ENCODE measurements at places on chromosomes 7 and 10. TPM values are rescaled to one million over a fixed set of nuclear protein-coding genes. Genes with fewer than 3 reads are reported as not detected.

- DNase-seq, result no peak
Measured at GRCh38 chr7:732556-732955, 5.5 kb upstream of the PRKAR1B start.

DNA sequence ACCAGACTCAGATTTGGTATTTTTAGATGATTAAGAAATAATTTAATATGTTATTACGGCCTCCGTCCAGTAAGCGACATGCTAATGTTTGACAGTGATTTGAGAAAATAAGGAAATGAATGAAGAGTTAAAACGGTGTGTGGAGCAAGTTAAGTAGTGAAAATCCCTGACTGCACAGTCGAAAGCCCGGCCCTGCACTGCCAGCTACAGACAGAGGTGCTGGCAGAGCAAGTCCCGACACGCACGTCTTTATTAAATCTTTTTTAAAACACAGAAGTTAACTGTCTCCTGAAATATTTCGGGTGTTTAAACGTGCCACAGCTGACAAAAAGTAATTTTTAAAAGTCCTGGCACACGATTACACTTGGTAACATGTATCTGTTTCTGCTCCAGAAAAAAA, 293.4 kb upstream of the RNF32 start:
- no peak for DNase-seq

DNA sequence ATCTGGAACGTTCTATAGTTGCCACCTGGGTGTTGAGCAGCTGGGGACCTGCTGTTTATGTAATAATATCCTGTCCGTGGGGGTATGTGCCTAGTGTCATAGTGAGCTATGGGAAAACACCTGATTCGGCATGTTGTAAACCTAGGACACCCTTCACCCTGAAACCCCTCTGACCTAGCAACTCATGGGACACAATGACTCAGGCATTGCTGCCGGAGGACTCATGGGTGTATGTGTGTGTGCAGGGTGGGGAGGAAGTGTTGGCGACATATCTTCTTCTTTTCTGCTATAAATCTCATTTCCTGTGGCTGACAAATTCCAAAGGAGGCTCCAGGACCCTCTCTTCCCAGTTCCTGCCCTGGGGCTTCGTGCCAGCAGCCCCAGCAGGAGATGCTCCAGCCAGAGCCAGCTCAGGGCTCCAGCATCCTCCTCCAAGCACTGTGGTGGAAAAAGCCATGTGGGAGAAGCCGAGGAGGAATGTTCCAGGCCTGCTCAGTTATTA, 77.0 kb upstream of the PODXL start:
- DNase-seq, result no peak

DNA sequence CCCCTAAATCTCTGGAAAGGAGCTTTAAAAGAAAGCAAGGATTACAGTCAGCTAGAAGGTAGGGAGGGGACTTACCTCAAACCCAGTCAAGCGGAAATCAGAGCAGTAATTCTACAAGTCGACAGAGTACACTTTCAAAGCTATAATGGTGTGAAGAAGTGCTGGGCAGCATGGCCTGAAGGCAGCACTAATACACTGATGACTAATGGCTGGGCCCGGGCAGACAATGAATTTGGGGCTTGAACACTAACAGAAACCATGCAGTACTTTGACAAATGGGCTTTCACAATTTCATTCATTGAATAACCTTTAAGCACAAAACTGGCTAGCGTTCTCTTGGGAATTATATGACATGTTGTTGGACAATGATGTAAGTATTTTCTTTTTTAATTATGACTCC, 4.7 kb downstream of the GLI3 start:
- peak; percentile 22 for DNase-seq

GRCh38 chr7:18179093-18179492, 151.4 kb upstream of the PRPS1L1 start:
- DNase-seq, result no peak

- no peak for DNase-seq
Measured at GRCh38 chr7:44097064-44097932, 6.8 kb upstream of the AEBP1 start.

DNA sequence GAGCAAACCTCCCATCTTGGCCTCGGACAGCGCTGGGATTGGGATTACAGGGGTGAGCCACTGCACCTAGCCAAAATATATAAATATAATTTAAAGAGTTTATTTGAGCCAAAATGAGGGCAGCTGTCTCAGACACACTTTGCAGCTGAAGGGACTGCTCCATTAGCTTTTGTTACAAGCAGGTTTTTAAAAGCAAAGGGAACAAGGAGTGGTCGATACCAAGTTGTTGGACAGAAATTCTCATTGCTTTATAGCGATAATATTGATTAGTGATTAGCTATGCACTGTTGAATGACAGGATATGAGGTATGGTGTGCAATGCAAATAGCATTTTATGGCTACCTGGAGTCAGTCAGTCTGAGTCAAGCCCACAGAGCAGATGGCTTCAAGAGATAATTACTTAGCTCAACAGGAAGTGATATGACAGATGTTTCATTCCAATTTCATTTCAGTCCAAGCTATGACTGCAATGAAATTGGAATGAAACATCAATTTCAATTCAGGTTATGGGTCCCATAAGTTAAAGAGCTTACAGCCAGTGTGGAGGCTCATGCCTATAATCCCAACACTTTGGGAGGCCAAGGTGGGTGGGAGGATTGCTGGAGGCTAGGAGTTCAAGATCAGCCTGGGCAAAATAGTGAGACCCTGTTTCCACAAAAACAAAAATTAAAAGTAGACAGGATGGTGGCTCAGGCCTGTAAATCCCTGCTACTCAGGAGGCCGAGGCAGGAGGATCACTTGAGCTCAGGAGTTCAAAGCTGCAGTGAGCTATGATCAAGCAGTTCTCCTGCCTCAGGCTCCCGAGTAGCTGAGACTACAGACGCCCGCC, 23.1 kb downstream of the TYW1 start:
- no peak for DNase-seq

DNA sequence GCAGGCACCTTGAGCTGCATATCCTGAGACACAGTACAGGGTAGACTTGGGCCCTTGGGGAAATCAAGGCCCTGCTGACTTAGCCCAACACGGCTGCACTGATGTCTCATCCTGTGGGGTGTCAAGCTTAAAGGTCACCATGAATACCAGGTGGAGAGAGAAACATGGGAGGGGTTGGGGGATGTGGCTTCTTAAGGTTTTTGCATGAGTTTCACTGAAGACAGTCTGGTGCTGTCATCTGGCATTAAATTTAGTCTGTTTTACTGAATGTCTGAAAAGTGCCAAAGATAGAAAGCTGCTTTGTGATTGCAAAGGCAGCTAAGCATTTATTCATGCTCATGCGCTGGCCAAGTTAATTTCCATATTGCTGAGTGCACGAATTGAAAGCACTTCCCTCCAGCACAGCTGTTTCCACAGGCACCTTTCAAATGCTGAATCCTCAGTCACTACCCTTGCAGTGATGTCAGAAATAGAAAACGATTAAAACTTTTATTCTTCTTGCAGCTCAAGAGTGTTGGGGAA, 102.1 kb downstream of the OSBPL3 start:
- no peak for DNase-seq

- DNase-seq, result no peak
Measured at GRCh38 chr7:111261496-111261895, 170.6 kb downstream of the LRRN3 start.

DNA sequence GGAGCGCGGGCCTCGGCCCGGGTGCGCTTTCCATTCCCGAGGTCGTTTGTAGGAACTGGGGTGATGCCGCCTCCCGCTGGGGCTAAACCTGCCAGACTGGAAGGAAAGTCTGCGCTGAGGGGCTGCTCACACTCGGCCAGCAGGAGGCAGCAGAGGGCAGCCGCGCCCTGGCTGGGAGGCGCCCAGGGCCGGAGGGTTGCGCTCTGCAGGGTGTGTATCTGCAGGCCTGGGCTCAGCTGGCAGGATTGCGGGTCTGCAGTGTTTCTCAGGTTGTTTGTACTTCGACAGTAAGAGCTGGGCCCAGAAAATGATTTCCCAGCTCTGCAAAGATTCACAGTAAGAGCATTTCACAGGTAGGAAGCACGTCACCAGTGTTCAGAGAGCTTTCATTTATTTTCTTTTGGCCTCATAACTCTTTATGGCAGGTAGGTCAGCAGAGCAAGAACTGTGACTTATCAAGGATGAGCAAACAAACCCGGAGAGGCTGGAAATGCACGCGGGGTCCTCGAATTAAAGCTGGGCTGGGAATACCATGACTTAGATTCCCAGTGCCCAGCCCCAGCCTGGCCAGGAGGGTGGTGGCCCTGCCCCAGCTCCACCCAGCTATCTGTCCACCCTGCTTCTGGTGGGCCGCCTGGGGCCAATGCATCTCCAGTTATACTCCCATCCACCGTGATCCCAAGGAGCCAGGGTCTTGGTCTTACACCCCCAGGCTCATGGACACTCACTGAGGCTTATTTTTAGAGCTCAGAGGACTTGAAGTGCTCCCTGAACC, 15.2 kb upstream of the PPP2R2D start:
- DNase-seq, result peak; percentile 85

GRCh38 chr7:83301416-83301815, 138.7 kb upstream of the PCLO start:
- no peak for DNase-seq

GRCh38 chr7:35450456-35451214, 196.7 kb upstream of the TBX20 start:
- no peak for DNase-seq

GRCh38 chr7:31688996-31689395, 2.0 kb downstream of the PPP1R17 start:
- no peak for DNase-seq

- no peak for DNase-seq
Measured at GRCh38 chr7:155594163-155594732, 47.9 kb upstream of the CNPY1 start.

DNA sequence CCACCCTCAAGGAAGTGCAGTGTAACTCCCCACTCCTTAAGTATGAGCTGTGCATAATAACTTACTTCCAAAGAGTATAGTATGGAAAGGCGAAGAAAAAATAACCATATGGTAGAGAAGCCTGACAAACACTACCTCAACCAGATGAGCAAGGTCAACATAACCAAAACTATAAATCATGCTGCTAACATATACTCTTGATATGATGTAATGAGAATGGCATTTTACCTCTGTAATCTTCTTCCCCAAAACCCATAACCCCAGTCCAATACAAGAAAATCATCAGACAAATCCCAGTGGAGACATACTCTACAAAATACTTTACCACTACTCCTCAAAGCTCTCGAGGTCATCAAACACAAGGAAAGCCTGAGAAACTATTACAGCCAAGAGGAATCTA, 15.8 kb downstream of the OSBPL3 start:
- no peak for DNase-seq

DNA sequence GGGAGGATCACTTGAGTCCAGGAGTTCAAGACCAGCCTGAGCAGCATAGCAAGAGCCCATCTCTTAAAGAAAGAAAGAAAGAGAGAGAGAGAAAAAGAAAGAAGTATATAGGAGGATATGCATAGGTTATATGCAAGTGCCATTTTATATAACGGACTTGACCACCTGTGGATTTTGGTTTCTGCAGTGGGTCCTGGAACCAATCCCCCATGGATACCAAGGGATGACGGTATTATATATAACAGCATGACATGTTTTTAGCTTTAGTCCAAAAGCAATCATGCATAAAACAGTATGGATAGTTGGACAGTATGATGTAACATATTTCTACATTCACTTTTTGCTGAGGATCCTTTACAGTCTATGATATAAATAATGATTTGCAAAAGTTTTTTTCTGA, 45.3 kb downstream of the DLD start:
- no peak for DNase-seq

DNA sequence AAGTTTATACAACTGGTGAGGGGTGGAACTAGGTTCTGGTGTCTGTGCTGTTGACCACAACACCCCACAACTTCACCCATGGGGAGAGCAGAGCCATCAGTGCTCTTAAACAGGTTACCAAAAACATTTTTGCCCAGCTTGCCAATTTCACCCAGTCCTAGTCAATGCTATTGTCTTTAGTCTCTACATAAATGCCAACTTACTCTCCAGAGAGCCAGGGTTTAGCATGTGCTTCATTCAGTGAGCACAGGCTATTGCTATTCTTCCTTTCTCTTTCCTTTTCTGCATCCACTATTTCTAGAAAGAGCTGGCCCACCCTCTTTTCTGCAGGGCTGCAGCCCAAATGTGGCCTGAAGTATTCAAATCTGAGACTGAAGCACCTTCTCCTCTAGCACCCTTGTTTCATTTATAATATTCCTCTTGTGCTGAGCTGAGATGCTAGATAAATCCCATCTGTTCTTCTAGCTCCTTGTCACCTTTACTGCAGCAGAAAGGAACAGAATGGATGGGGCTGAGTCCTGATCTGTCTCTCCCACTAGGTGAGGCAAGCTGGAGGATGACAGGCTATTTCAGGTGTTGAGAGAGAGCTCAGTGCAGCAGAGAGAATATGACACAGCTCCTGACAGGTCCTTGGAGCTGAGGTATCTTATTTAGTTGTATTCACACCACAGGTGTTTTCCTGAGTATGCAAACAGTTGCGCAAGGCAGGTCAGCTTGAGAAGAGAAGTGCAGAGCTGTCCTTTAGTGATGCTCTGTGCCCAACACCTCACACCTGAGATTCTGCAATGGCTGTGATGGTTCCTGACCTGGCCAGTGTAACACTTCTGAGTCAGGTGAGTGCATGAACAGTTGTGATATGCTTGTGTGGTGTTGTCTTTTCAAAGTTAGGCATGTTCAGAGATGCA, 819.2 kb downstream of the CCSER2 start:
- no peak for DNase-seq

Gene ACBD7
- 12.0 TPM for total RNA-seq

Gene C10orf62
- not detected for total RNA-seq

Gene PROSER2
- total RNA-seq, result 7.5 TPM

Gene FBXL13
- 2.1 TPM for total RNA-seq

Gene ING3
- 26.9 TPM for total RNA-seq

Gene GPR22
- not detected for total RNA-seq

Gene KAZALD1
- 2.9 TPM for total RNA-seq

Gene TFR2
- total RNA-seq, result 1.7 TPM

Gene DNAJC2
- 36.9 TPM for total RNA-seq

Gene BRI3
- total RNA-seq, result 119 TPM

Gene CTAGE8
- total RNA-seq, result 0.72 TPM
